ENCODE measurements at places on chromosomes 4 and X.

GRCh38 chrX:38974542-38974941 is 173.3 kb downstream of the MID1IP1 start:
- no peak for DNase-seq

GRCh38 chr4:17544831-17545234 is 29.9 kb downstream of the CLRN2 start:
- DNase-seq, result no peak

DNA sequence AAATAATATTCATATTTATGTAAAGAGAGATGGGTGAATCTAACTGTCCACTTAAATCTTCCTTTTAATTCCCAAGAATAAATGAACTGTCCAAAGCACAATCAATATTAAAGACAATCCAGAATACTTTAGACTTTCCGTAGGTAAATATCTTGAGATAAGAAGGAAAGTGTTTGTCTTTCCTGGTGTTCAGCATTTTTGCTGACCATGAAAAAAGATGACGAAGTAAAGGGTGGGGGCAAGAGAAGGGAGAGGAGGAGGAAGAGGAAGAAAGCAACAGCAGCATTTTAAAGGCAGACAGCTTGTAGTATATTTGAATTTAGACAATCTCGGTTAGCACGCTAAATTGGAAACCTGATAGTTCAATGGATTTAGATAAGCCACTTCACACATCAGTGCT is 498.2 kb downstream of the KCNIP4 start:
- DNase-seq, result no peak

DNA sequence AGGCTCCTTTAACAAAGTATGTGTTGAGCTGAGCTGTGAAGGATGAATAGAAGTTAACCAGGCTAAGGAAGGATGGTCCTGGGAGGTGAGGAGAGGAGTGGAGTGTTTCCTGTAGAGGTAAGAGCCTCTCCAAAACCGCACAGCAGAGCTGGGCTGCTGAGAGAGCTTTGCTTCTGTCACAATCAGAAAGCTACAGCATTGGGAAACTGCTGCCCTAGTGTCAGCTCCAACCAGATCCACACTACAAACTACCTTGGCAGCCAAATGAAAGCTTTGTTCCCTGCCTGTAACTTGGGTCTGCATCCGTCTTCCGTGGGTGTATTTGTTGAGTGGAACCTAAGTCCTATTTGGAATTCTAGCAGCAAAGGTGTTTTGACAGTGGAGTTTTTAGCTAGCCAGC is 91.8 kb downstream of the REPS2 start:
- DNase-seq, result no peak

DNA sequence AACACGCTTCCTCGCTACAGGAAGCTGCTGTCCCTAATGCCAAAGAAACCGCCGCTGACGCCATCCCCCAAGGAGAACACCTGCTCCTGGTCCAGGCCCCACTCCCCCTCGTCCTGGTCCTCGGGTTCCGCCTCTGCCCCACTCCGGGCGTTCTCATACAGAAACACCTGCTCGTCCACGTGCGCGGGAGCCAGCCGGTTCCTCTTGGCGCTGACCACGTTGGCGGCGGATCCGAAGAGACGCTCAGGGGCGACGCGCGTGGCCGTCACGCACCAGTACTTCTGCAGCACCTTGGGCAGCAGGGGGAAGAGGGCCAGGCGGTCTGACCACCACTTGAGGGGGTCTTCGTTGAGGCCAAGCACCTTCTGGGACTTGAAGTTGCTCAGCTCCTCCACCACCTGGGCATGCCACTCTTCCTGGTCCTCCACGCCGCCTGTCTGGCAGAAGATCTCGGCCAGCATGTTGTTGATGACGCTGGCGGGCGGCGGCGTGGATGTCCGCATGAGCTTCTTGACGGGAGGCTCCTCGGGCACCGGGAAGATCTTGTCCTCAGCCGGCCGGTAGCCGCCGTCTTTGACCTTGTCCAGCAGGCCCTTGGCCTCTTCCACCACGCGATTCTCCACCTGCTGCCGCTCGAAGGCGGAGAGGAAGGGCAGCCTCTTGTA is 12.0 kb downstream of the DHRSX start:
- DNase-seq, result no peak

- no peak for DNase-seq
These were observed 100.9 kb downstream of the FAM53A start for GRCh38 chr4:1583051-1583785.

GRCh38 chr4:69057620-69058409 is 38.5 kb upstream of the UGT2B7 start:
- no peak for DNase-seq

DNA sequence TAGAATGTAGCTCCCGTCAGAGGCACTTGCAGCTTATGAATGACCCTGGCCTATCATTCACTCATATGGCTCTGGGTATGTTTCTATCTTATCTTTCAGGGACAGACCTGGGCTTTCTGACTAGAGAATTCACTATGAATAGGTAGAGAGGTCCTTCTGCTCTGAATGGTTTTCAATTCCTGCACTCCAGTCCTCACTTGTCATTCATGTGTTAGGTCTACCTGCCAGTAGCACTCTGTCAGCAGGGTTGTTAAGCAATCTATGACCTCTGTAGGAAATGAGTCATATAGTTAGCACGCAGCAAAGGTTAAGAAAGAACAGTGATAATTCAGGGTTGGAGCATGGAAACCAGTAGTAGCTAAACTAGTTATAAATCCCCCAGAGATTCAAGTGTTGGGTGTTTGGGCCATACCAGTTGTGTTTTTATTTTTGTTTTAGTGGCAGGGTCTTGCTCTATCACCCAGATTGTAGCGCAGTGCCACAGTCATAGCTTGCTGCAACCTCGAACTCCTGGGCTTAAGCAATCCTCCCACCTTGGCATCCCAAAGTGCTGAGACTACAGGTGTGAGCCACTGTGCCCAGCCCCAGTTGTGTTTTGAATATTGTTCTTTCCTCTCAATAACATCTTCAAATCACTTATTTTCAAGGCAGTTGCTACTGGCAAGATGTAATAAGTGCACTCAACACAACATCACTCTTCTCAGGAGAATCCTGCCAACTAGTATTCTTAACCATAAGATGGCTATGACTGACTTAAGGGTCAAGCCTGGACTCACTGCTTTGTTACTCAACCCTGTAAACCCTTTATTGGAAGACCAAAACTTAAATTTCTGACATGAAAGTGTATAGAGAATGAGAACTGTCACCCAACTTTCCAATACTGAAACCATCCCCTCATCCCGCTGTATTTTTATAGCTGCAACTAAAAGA is 25.1 kb downstream of the ARL13A start:
- DNase-seq, result no peak

- no peak for DNase-seq
These were observed 357.3 kb upstream of the RASGEF1B start for GRCh38 chr4:81828991-81829390.

- DNase-seq, result no peak
These were observed 87.9 kb downstream of the CRLF2 start for GRCh38 chrX:1124531-1124930.

GRCh38 chr4:115418635-115419396 is 305.4 kb upstream of the NDST4 start:
- DNase-seq, result no peak

- DNase-seq, result no peak
These were observed 59.5 kb downstream of the ARHGAP10 start for GRCh38 chr4:147791341-147791740.

DNA sequence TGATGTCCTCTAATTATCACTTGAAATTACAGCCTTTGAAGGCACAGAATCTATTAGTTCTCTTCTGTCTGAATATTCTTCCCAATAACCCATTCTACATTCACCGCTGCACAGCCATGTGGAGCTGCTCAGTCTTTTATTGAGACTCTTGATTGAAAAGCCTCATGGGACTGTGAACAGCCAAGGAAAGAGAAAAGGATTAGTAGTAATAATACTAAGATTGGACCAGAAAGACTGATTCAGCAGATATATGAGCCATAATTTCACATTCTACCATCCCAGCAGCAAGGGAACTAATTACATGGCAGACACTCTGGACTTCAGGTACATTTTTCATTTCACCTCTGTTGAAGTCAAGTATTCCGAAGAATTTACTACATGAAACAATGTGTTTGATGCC is 2471.7 kb downstream of the ARAP2 start:
- no peak for DNase-seq

GRCh38 chr4:145847764-145848163 is 90.9 kb downstream of the ZNF827 start:
- no peak for DNase-seq

- DNase-seq, result no peak
These were observed 6.3 kb upstream of the RGS12 start for GRCh38 chr4:3286335-3287175.

- DNase-seq, result no peak
These were observed 96.3 kb downstream of the PLAC1 start for GRCh38 chrX:134562002-134562401.

GRCh38 chr4:38396845-38397547 is 267.0 kb upstream of the KLF3 start:
- DNase-seq, result no peak

DNA sequence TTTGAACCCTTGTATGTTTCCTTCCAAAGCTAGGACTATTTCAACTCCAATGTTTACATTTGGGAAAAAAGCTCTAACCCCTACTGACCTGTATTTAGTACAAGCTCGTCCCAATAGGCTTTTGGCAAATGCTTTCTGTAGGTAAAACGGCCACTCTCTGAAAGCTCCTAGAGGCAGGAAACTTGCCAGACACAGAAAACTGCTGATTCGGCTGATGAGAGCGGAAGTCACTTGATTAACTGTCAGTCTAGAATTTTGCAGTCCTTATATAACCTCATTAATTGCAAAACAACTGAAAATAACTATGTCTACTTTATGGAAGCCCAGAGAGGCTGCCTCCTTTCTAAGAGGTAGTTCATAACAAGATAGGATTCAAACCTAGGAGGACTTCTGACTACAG is 108.1 kb downstream of the TSPAN7 start:
- no peak for DNase-seq

- no peak for DNase-seq
These were observed 205.9 kb downstream of the LDB2 start for GRCh38 chr4:16692524-16692923.

GRCh38 chr4:185257086-185257485 is 47.7 kb downstream of the SNX25 start:
- DNase-seq, result no peak

GRCh38 chrX:150355913-150356312 is 7.2 kb upstream of the MAMLD1 start:
- no peak for DNase-seq

GRCh38 chr4:150586162-150586810 is 4.3 kb downstream of the MAB21L2 start:
- DNase-seq, result no peak

DNA sequence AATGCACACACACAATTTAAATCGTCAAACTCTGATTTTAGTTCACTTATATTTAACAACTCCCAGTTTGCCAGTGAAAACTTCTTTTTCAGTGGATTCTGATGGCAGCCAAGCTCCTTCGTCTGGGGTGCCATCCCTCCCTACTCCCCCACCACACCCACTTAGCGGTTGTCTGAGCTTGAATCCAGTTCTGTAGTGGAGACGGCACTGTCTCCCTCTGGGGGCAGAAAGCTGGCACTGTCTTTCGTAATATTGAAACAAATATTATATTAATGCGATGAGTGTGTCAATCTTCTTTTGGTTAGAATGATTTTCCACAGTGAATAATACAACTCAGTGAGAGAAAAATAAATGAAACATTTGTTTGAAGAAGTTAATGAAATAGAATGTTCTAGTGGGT is 5.4 kb downstream of the MEPE start:
- no peak for DNase-seq

DNA sequence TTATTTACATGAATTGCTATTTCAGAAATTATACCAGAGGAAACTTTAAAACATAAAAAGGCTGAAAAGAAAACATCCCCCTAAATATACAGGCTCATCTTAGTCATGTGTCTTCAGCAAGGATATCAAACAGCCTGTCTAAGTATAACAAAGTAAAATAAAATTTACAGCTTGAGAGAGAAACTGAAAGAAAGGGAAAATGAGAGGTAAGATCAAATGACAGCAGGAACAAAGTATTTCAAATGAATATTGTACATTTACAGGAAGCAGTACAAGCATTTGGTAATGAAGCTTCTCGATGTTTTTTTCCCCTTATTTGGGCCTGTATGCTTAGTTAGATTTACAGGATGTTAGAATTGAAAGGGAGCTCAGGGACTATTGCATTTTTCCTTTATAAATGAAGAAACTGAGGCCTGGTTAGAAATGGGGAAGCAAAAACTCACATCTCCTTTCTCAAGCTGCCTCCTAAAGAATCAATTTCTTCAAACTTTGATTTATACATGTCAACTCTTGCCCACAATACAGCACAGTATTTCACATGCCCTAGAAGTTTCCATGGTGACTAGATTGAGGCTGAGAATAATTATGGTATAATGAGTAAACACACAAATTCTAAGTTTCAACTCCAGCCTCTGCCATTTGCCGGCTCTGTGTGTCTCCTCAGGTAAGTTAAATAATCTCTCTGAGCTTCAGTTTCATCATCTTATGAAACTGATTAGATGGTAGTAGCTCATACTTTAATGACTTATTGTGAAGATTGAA is 29.3 kb downstream of the DAPP1 start:
- no peak for DNase-seq

DNA sequence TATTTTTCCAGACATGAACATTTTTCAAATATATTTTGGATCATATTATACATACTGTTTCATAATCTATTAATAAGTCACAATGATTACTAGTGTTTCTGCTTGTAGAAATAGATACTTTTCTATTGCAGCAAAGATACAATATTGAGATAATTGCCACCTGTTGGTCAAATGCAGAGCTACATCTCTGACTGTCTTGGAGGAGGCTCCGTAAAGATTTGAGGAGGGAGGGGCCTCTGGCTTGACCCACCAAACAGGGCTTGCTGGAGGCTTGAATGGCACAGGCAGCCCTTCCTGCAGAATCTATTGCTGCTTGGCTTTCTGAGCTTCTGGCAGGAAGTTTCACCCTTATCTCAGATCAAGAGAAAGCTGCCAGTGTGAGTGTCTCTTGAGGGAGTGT is 99.3 kb upstream of the ARMCX2 start:
- no peak for DNase-seq

- DNase-seq, result no peak
These were observed 1513.0 kb downstream of the STIM2 start for GRCh38 chr4:28373601-28374000.

GRCh38 chr4:118947095-118947494 is 58.4 kb downstream of the SYNPO2 start:
- DNase-seq, result no peak

- DNase-seq, result no peak
These were observed 234.6 kb downstream of the SLC7A11 start for GRCh38 chr4:138007572-138007971.

DNA sequence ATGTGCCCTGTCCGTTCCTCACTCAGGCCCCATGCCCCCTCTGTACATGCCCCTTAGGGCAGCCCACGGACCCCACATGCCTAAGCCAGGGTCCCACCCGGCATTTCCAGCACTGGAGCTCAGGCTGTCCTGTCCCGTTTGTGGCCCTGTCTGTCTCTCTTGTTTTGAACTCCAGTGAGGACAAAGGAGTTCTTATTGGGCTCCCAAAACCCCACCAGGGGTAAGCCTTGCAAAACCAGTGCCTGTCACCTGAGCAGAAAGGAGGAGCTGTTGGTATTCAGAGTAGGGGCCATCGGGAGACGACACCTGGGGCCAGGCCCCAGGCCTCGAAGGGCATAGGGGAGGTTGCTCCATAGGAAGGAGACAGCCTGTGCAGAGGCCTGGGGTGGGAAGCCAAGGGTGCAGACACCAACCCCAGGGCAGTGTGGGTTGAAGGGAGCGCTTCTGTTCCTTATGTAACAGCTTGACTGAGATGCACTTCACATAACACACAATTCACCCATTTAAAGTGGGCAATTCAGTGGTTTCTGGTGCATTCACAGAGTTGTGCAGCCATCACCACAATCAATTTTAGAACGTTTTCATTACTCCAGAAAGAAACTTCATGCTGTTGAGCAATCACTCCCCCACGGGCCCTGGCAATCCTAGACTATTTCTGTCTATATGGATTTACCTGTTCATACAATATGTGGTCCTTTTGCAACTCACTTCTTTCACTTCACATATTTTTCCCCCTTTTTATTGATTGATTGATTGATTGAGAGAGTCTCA is 31.7 kb downstream of the MAN2B2 start:
- no peak for DNase-seq

Data from amniotic stem cell (primary cell).